Cortex of kidney (tissue), 1 donor: ENCODE measurements at places on chromosomes 11 and 22.

- no peak for DNase-seq
These were observed 139.6 kb upstream of the E2F8 start for GRCh38 chr11:19380375-19380774.

DNA sequence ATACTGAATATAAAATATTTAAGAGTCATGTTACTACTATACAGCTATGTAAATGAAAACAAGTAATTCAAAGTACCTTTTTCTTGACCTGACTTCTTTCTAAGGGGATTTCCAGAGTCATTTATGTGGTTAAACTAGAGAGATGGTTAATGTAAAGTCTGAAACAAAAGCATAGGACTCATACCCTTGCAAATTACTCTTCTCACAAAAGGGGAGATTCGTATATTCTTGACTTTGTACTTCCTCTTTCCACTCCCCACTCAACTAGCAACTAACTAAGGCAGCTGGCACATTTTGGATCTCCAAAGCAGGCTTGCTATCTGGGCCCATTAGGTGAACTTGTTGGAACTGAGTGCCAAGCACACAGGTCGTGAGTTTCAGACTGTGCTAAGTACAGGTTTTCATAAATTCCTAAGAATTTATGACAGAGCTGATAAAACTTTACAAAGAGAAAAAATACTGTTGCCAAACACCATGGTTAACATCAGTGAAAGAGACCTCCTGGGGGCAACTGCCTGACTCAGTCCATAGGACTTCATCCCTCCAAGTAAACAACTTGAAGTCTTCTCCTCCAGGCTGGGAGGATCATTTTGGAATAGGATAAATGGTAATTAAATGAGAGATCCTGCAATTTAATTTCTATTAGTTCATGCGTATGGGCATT lies 77.0 kb upstream of the DDI1 start:
- DNase-seq: no peak

- DNase-seq: no peak
These were observed 42.8 kb upstream of the DKK3 start for GRCh38 chr11:12051287-12051662.

- no peak for DNase-seq
These were observed 1307.5 kb downstream of the BRD1 start for GRCh38 chr22:48520207-48520606.

DNA sequence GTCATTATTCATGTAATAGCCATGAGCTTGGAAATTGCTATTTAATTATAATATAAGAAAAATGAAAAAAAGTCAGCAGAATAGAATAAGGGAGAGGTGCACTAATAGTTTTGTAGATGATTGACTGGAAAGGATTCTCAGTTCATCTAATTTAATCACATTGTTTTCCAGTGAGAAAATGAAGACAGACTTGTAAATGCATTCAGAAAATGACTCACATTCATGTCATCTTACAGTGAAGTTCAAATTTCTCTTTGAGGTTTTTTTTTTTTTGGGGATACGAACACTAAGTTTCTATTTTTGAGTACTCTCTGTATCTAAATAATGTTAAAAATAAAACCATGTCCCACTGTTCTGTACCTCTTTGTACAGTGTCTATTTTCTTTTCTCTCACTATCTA lies 18.5 kb upstream of the OR4A16 start:
- DNase-seq: no peak

- DNase-seq: no peak
These were observed 2.0 kb downstream of the KCNJ11 start for GRCh38 chr11:17386331-17387084.

- no peak for DNase-seq
These were observed 11.9 kb downstream of the SHISA8 start for GRCh38 chr22:41902932-41903421.

DNA sequence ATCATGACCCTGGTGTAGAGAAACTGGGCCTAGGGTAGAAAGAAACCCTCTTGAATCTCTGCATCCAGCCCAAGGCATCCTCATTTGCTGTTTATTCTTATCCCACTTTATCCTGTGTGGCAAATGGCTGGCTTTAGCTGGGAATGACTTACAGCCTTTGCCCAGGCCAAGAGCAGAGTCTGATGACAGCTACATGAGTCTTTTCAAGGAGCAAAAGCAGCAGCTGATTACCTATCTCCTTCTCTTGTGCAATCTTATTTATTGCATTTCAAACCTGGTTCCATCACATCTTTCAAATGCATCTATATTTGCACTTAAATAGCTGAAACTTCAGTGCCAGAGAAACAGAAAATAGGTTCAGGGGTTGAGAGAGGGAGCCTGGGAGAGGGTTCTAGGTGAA lies 26.1 kb downstream of the SYT13 start:
- no peak for DNase-seq

GRCh38 chr22:44246615-44247326 lies 66.0 kb downstream of the SHISAL1 start:
- no peak for DNase-seq

DNA sequence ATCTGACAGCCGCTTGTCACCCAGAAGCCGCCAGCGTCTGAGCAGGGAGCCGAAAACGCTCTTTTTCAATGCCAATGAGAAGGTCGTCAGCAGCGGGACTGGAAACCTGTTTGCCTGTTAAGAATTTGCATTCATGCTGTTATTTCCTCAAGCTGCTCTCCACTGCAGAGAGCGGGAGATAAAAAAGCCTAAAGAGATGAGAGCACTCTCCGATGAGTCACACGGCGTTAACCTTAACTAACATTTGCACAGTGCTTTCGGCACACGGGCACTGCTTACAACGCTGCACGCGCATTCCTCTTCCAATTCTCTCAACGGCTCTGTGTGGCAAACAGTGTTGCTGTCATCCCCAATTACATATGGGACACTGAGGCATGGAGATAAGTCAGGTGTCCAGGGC lies 40.0 kb upstream of the RTL6 start:
- DNase-seq: no peak

DNA sequence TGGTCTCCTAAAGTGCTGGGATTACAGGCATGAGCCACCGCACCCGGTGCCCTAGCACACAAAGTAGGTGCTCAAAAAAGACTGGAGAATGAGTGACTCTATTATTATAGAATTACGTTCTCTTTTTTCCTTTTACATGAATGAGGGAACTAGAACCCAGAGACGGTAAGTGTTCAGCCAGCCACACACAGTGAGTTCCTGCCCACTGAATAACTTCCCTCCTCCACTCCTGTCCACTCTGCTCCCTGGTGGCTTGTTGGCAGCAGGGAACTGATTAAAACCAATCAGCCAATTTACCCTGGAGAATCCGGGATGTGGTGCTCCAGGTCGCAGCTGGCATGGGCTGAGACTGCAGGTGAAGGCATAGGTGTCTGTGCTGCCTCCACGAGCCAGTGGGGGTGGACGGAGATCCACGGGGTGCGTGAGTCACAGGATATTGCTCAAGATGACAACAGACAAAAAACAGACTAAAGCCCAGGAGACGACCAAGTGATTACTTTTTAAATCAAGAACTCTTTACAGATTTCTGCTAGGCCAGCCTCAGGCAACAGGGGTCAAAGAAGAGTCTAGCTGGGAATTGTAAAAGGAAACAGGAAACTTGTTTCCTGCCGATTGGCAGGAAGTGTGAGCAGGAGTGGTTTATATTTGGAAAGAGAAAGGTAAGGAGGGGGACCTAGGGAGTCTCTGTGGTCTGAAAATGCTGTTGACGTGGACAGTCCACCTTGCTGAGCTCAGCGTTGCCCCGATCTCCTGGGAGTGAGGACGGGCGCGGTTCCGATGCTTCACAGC lies 95.2 kb upstream of the TP53I11 start:
- DNase-seq: no peak

- no peak for DNase-seq
These were observed 42.9 kb downstream of the C11orf91 start for GRCh38 chr11:33657757-33658156.

GRCh38 chr11:66891851-66892660 lies 35.2 kb downstream of the LRFN4 start:
- no peak for DNase-seq

GRCh38 chr22:46761017-46761416 lies 1.4 kb upstream of the TBC1D22A start:
- no peak for DNase-seq
